ENCODE measurements at places on chromosomes 5 and 9.

GRCh38 chr5:62395210-62395950 is 8.3 kb downstream of the DIMT1 start:
- no peak for DNase-seq

DNA sequence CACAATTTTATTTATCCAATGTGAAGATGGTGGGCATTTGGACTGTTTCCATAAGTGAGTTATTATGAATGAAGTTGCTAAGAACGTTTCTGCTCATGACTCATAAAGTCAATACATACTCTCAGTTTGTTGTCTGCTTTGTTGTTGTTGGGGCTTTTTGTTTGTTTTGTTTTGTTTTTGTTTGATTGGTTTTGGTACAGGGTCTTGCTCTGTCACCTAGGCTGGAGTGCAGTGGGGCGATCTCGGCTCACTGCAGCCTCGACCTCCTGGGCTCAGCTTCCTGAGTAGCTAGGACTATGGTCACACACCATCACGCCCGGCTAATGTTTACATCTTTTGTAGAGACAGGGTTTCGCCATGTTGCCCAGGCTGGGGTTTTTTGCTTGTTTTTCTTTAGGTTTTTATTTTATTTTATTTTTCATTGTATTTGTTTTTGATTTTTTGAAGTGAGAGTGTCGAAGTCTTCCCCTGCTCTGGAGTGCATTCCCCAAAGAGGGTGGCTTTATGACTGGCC is 18.0 kb downstream of the TRIM7 start:
- DNase-seq, result no peak

DNA sequence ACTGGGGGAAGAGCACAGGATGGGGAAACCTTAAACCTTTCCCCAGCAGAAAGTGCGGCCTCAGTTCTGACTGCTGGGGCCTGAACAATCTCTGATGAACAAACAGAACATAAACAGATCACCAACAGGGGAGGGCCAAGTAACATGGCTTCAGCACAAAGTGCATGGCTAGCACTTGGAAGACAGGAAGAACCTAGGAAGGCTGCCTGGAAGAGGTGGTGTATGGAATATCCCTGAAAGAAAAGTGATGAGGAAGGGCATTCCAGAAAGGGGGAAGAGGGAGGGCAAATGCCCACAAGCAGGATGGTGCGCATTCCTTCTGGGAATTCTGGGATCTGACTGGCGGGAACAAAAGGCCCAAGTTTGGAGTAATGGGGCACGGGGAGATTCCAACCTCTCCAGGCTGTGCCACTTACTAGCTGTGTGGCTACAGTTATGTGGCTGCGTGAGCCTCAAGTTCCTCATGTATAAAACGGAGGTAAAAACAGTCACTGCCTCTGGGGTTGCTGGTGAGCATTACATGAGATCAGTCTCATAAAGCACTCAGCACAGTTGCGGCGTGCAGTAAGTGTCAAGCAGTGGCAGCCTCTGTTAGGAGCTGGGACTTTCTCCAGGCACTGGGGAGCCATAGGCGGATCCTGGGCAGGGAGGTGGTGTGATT is 1.6 kb downstream of the PDGFRB start:
- DNase-seq, result no peak

- DNase-seq, result no peak
Measured at GRCh38 chr9:92564982-92565381, 29.2 kb upstream of the ECM2 start.

DNA sequence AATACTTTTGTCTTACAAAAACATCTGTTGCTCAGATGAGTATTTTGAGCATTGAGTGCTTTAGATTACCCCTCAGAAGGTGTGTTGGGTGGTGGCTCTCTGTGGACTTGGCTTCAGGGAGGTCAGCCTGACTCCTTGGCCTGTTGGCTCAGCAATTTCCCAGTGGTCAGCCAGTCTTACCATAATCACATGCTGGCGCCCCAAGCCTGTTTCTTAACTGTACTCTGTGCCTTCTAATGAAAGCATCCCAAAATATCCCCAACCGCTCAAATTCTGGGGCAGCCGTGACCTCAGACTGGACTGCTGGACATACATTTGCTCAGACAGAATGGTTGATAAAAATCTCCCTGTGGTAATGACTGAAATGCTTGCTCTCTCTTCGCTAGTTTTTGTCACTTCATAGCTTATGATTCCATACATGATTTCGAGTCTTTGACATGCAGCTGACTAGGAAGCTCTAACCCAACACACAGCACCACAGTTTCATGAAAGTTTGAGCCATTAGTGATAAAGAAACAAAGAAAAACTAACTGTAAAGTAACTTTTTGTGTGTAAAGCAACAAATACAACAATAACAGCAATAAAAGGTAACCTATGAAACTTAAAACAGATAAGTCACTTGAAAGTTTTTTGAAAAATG is 562.2 kb upstream of the MEF2C start:
- no peak for DNase-seq

DNA sequence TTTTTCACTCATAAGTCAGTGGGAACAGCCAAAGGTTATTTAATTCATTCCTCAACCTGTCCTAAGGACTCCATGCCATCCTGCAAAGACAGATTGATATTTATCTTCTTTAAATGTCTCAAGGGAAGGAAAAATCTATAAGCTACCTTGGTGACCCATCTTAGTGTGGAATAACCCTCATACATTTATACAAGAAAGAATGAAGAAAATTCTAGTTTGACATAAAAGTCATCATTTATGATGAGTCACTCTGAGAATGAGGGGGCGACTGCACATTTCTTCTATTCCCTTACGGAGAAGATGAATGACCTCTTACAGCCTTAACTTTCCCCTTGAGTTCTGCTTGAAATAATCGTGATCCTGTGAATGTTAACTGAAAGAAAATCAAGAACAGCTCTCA is 26.8 kb upstream of the NUDT12 start:
- no peak for DNase-seq

All from NCI-H1417 (cell line).